ENCODE measurements at places on chromosomes 2 and 18.
A peak's percentile ranks its signal among the peaks of the same experiment; 100 is the strongest.

DNA sequence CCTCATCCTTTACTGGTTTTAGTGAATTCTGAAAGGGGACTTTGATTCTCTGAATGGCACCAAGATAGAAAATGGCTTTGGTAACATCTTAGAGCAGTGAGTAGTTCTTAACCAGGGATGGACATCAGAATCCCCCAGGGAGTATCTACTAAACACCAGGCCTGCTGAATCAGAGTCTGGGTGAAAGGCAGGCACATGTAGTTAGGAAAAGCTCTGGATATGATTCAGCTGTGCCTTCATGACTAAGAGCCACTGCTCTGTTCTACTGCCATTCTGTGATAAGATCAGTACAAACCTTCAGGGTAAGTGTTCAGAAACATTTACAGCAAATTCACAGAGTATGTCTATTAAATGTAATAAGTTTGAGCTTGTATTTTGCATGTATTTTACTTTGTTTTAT lies 46.2 kb upstream of the B3GNT2 start:
- H3K36me3 ChIP-seq, result no peaks in the 10 kb centered on the region
- H3K4me3 ChIP-seq, result no peak overlapping the region
- peak; percentile 88 for DNase-seq
- peaks cover 47% of the 10 kb centered on the region for H3K4me1 ChIP-seq
- peak overlapping the region; percentile 52 for H3K27ac ChIP-seq
- no peaks in the 10 kb centered on the region for H3K27me3 ChIP-seq

GRCh38 chr18:2874765-2875164 lies 28.0 kb downstream of the EMILIN2 start:
- no peak for DNase-seq
- H3K4me1 ChIP-seq, result no peaks in the 10 kb centered on the region
- no peaks in the 10 kb centered on the region for H3K36me3 ChIP-seq
- H3K27me3 ChIP-seq, result peaks cover 14% of the 10 kb centered on the region
- no peak overlapping the region for H3K27ac ChIP-seq

DNA sequence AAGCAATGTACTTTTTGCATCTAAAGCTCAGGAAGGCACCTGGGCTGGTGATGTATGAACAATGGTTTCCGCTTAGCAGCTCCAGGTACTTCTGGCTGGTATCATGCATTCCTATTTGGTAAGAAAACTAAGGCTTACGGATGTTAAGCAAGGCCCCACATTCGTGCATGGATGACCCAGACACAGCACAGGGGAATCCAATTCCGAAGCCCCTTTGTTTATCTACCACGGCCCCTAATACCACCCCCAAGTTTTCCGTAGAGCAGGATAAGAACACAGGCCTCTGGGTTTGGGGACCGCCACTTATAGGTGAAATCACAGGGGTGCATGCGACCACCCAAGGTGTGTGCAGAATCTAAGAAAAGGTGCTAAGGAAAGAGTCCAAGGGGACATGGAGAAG lies 192.1 kb upstream of the ID2 start:
- H3K27me3 ChIP-seq, result no peaks in the 10 kb centered on the region
- no peaks in the 10 kb centered on the region for H3K36me3 ChIP-seq
- peaks cover 14% of the 10 kb centered on the region for H3K4me1 ChIP-seq
- no peak overlapping the region for H3K27ac ChIP-seq

- no peak overlapping the region for H3K27ac ChIP-seq
- H3K36me3 ChIP-seq, result no peaks in the 10 kb centered on the region
- H3K27me3 ChIP-seq, result no peaks in the 10 kb centered on the region
- no peaks in the 10 kb centered on the region for H3K4me1 ChIP-seq
- no peak overlapping the region for H3K4me3 ChIP-seq
- DNase-seq, result no peak
Measured at GRCh38 chr2:172806996-172807395, 71.4 kb downstream of the RAPGEF4 start.

- no peak overlapping the region for H3K4me3 ChIP-seq
- no peaks in the 10 kb centered on the region for H3K36me3 ChIP-seq
- no peaks in the 10 kb centered on the region for H3K27me3 ChIP-seq
- peaks cover 24% of the 10 kb centered on the region for H3K4me1 ChIP-seq
- peak; percentile 73 for DNase-seq
- H3K27ac ChIP-seq, result no peak overlapping the region
Measured at GRCh38 chr2:1550658-1551316, 137.5 kb downstream of the TPO start.

DNA sequence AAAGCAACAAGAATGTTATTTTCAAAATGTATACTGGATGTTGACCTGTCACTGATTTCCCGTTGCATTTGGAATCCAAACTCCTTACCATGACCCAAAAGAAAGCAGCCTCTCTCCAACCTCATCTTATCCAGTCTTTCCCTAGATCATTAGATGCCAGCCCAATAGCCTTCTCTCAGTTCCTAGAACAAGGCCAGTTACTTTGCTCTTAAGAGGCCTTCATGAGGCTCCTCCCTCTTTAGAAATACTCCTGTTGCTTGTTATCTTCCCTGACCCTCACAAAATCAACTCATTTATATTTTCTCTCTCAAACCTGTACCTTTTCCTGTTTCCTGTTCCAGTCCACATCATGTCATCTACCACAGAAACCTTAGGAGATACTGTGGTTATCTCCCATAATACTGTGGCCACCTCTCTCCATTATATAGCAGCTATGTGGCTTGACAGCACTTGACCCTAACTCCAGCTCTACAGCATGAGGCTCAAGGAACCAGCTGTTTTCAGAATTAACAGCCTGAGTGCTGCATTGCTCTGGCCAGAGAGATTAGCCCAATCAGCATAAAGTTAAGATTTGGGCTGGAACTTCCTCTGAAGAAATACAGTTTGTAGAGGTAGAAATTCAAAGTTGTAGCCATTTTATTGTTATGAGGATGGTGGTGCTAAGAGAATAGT lies 22.8 kb downstream of the SRBD1 start:
- DNase-seq, result no peak
- peaks cover 11% of the 10 kb centered on the region for H3K36me3 ChIP-seq
- no peak overlapping the region for H3K27ac ChIP-seq
- H3K4me1 ChIP-seq, result peaks cover 4% of the 10 kb centered on the region
- H3K4me3 ChIP-seq, result no peak overlapping the region

DNA sequence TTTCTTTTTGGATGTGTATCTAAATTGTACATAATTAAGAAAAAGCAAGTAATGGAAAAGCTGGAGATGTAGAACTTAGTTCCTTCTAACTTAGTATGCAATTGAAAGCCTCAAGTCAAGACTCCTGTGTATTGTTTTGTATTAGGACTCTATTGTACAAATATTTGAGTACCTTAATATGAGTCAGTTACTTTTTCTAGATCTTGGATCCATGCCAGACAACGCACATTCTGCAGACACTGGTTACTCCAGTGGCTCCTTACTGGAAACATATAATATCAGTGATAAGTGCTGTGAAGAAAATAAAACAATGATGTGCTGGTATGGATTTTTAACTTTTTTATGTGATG lies 1.5 kb downstream of the SLC39A10 start:
- peak; percentile 97 for DNase-seq
- peak overlapping the region; percentile 78 for H3K27ac ChIP-seq
- H3K4me1 ChIP-seq, result peaks cover 25% of the 10 kb centered on the region
- no peaks in the 10 kb centered on the region for H3K27me3 ChIP-seq

DNA sequence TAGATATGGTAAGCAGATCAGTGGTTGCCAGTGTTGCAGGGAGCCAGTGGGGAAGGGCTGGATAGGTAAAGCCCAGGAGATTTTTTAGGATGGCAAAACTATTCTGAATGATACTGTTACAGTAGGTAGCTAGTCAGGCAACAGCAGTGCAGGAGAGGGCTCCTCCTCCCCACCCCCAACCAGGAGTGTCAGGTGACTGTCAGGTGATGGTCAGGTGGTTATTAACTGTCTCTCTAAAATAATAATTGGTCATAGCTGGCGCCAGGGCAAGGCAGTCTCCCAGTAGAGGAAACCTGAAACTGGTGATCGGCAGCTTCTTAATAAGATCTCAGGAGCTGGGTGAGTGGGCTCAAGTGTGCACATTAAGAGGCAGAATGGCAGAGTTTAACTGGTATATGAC lies 201.6 kb upstream of the PARD3B start:
- DNase-seq, result no peak
- peaks cover 12% of the 10 kb centered on the region for H3K4me1 ChIP-seq
- no peaks in the 10 kb centered on the region for H3K27me3 ChIP-seq
- no peak overlapping the region for H3K4me3 ChIP-seq
- no peak overlapping the region for H3K27ac ChIP-seq
- no peaks in the 10 kb centered on the region for H3K36me3 ChIP-seq

GRCh38 chr2:208062113-208062512 lies 36.8 kb upstream of the PLEKHM3 start:
- H3K27me3 ChIP-seq, result no peaks in the 10 kb centered on the region
- peaks cover 8% of the 10 kb centered on the region for H3K4me1 ChIP-seq
- peak; percentile 61 for DNase-seq
- no peaks in the 10 kb centered on the region for H3K36me3 ChIP-seq
- no peak overlapping the region for H3K4me3 ChIP-seq

GRCh38 chr18:67428158-67428557 lies 88.4 kb downstream of the DSEL start:
- H3K4me1 ChIP-seq, result peaks cover 28% of the 10 kb centered on the region
- no peaks in the 10 kb centered on the region for H3K36me3 ChIP-seq
- no peak for DNase-seq
- no peak overlapping the region for H3K4me3 ChIP-seq
- H3K27me3 ChIP-seq, result no peaks in the 10 kb centered on the region

- no peak overlapping the region for H3K4me3 ChIP-seq
- DNase-seq, result no peak
- H3K36me3 ChIP-seq, result no peaks in the 10 kb centered on the region
- peaks cover 20% of the 10 kb centered on the region for H3K4me1 ChIP-seq
- H3K27me3 ChIP-seq, result no peaks in the 10 kb centered on the region
- H3K27ac ChIP-seq, result no peak overlapping the region
Measured at GRCh38 chr2:240896394-240896793, 438 bp upstream of the MAB21L4 start.

GRCh38 chr2:70990216-70990615 lies 4.5 kb downstream of the TEX261 start:
- DNase-seq, result no peak
- H3K27ac ChIP-seq, result no peak overlapping the region
- peaks cover 30% of the 10 kb centered on the region for H3K36me3 ChIP-seq
- no peak overlapping the region for H3K4me3 ChIP-seq

DNA sequence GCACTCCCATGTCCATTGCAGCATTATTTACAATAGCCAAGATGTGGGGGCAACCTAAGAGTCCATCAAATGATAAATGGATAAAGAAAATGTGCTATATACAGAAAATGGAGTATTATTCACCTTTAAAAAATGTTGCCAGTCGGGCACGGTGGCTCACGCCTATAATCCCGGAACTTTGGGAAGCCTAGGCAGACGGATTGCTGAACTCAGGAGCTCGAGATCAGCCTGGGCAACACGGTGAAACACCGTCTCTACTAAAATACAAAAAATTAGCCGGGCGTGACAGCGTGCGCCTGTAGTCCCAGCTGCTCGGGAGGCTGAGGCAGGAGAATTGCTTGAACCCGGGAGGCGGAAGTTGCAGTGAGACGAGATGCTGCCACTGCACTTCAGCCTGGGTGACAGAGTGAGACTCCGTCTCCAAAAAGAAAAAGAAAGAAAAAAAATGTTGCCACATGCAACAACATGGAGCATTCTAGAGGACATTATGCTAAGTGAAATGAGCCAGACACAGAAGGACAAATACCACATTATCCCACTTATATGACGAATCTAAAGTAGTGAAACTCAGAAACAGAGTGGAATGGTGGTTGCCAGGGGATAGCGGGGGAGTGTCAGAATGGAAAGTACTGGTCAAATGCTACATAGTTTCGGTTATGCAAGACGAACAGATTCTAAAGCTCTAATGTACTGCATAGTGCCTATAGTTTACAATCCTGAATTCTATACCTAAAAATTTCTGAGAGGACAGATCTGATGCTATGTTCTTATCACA lies 1385.6 kb upstream of the TMEFF2 start:
- H3K36me3 ChIP-seq, result no peaks in the 10 kb centered on the region
- no peaks in the 10 kb centered on the region for H3K4me1 ChIP-seq

DNA sequence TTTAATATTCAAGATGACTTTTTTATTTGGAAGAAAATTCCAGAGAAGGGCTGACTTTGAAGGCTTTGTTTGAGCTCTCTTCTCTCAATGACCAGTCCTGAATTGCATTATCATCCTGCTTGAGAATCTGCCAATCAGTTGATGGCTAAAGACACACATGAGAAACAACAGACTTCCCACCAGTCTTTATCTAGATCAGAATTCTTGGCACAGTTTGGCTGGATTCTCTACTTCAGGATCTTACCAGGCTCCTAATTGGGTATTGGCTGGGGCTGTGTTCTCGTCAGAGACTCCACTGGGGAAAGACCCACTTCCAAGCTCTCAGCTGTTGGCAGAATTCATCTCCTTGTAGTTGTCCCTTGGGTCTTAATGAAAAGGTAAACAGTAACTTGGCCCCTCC lies 86.0 kb downstream of the WDSUB1 start:
- H3K4me1 ChIP-seq, result no peaks in the 10 kb centered on the region
- peaks cover 5% of the 10 kb centered on the region for H3K36me3 ChIP-seq
- no peak for DNase-seq
- H3K27ac ChIP-seq, result no peak overlapping the region

- no peak for DNase-seq
- H3K4me1 ChIP-seq, result no peaks in the 10 kb centered on the region
- peaks cover 46% of the 10 kb centered on the region for H3K27me3 ChIP-seq
- H3K27ac ChIP-seq, result no peak overlapping the region
- H3K36me3 ChIP-seq, result no peaks in the 10 kb centered on the region
- no peak overlapping the region for H3K4me3 ChIP-seq
Measured at GRCh38 chr2:199659207-199659606, 191.8 kb downstream of the FTCDNL1 start.

DNA sequence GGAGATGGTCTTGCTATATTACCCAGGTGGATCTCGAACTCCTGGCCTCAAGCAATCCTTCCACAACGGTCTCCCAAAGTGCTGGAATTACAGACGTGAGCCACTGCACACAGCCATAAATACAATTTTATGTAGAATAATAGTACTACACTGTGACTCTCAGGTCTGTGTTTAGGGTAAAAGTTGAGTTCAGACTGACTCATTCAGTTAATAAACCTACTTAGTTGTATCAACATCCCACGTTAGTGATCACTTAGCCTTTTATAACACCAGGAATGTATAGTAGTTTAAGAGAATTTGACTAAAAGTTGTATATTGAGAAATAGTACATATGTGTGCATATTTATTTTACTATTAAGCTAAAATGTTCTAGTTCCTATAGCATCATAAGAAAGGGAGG lies 237.5 kb downstream of the PHLPP1 start:
- no peaks in the 10 kb centered on the region for H3K36me3 ChIP-seq
- H3K27me3 ChIP-seq, result no peaks in the 10 kb centered on the region
- H3K4me1 ChIP-seq, result peaks cover 33% of the 10 kb centered on the region

Data from PC-3 (cell line).